ENCODE measurements at places on chromosomes 5 and 9.
A peak's percentile ranks its signal among the peaks of the same experiment; 100 is the strongest.

- peak; percentile 73 for DNase-seq
Observed at GRCh38 chr5:134432677-134433359, 21.1 kb upstream of the CDKN2AIPNL start.

DNA sequence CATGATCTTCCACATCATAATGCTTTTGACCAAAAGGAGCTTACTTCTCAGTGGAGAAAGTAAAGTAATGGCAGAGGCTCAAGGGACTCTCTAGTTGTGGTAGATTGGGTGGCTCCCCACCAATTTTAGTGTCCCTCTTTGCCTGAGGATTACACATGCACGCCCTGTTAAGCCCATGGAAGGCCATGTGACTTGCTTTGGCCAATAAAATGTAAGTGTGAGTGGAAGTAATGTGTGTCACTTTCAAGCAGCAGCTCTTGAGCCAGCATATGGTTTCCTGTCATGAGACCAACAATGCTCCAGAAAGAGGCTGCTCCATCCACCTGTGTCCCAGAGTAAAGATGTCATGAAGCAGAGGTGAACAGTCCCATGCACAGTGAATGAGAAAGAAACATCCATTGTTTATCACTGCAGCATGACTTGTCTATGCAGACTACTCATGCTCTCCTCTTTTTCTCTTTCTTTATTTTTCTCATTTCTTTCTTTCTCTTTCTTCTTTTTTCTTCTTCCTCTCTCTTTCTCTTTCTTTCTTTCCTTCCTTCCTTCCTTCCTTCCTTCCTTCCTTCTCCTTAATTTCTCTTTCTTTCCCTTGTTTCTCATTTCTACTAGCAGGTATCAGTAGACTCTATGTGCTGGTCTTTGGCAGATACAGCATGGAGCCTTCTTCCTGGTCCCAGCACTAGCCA, 57.3 kb upstream of the EGFLAM start:
- DNase-seq = no peak

- DNase-seq = no peak
Observed at GRCh38 chr9:88243736-88244135, 105.5 kb upstream of the SPATA31C2 start.

DNA sequence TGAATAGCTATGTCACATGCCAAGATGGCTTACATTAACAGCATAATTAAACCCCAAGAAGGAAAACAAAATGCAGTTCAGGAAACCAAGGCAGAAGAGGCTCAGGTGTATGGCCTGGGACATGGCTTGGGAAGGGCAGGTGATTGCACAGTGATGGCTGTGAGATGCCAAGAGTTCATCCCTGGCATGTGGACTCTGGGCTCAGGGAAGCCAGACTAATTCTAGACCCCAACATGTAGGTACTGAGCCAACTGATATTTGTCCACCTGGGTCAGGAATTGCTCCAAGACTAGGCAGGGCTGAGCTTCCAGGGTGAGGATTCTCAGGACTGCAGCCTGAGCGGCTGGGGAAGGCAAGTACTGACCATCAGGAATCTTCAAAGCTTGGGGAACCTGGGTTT, 218.4 kb upstream of the PIK3R1 start:
- DNase-seq = no peak

- DNase-seq = no peak
Observed at GRCh38 chr9:3419893-3420292, 105.9 kb downstream of the RFX3 start.

DNA sequence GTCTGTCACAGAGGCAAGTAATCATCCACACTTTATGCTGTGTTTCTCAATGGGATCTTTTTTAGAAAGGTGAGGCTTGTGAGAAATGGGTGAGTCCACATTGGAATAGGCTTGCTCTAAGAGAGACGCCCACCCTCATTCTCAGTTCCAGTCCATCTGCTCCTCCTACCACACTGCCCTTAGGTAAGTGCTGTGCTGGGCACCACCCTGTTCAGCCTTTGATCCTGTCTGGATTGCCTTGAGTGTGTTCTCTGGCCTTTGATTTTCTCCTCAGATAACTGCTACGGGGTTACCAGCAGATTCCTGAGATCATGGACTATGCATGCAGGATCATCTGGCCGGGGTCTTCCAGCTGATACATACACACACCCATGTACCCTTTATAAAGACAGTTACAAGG, 328.6 kb downstream of the KDM4C start:
- DNase-seq = no peak

DNA sequence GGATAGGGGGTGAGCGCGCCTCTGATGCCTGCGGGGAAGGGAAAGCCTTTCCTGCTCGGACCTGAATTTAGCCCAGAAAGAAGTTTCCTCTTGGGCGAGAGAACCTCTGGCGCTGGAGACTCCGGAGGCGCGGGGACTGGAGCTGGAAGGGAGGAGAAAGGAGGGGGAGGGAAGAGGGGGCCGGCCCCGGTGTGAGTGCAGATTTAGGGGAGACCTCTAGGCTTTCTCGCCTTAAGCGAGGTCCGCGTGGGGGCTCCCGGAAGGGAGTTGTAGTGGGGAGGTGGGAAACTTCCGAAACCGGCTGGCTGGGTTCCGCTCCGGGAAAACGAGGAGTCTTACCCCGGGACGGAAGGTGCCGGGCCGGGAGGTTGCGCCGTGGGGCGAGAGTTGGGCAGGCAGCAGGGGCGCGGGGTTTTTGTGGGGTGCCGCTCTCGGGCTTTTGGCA, 1.3 kb downstream of the PCSK5 start:
- DNase-seq = peak; percentile 42

DNA sequence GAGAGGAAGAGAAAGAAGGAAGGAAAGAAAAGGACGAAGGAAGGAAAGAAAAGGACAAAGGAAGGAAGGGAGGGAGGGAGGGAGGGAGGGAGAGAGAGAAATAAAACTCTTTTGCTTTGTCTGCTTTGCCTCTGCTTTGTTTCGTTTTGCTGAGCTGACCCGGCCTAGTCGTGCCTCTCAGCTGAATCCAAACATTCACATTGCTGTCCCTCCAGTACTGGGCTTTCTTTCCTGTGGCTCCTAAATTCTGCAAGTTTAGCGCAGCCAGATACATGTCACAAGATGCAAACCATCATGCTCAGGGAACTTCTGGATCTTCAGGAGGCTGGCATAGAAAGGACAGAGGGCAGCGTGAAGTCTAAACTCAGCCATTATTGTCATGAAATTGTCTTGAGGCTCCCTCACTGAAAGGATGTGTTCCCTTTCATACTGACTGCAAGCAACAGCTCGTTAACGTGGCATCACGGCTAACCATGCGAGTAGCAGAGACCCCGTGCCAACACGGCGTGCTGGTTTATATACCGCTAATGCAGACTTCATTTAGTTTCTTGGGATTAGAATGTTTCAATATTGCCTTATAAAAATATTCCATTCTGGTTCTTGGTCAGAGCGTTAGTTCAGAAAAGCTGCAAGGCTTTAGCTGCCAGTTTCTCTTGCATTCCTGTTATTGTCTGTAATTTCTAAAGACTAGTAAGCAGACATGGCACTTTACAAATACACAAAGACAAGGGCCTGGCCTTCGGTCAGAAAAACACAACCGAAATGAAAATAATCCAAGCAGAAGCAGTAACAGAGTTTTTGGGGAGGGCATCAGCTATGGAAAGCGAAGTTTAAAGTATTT, 94.2 kb downstream of the TMEM174 start:
- no peak for DNase-seq

DNA sequence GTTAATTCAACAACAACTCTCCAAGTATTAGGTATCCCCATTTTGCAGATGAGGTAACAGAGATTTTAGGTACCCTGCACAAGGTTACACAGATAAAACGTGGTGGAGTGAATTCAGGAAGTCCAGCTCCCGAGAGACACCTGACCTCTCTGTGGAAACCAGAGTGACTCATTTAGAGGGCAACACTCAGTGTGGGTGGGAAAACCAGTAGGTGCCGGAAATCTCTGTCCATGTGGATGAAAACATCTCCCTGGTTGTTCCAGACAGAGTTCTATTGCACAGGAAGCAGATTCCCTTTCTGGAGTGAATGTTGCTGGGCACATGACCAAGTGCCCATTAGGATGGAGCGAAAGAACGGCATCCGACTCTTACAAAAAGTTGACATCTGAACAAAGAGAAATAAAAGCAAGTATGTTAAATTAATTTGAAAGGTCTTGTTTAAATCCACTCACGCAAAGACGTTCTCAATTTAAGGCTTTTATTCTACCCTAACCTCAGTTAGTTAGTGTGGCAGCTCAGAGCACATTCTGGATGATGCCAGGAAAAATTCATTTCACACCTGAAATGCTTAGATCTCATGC, 391.9 kb upstream of the WWC1 start:
- DNase-seq = no peak

DNA sequence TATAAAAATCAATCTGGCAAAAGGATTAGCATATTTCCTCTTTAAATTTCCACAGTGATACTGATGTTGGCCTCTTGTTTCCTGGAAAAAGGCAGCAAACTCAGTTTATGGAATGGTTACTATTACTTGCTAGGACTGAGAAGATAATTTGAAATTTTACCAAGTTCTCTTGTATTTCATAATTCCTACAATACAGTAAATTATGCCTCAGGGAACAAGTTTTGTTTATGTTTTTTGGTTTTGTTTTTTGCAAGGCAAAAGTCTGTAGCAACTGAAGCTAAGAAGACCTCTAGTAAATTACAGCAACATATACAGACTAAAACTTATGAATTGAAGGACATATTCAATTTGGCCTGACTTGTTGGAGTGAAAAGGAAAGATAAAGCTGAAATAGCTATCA, 30.2 kb upstream of the SLCO6A1 start:
- DNase-seq = no peak

GRCh38 chr5:120435129-120435528, 29.0 kb upstream of the PRR16 start:
- DNase-seq = no peak

- DNase-seq = no peak
Observed at GRCh38 chr5:180575571-180575970, 15.7 kb downstream of the SCGB3A1 start.

DNA sequence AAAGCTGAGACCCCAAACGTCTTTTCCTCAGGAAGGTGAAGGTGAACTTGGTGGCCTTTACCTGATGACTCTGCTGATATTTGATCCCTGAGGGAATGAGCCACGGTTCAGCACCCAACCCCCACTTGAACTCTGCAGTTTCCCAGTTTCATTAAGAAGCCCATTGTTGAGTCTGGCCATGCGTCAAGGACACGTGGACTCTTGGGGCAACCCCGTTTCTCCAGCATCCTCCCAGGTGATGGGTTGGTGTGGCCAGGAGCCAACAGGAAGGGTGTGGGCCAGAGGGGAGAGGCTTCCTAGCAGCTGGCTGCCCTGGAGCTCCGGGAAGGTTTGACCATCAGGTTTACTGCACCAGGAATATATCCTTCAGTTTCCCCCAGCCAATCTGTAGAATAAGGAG, 59.5 kb upstream of the GNE start:
- DNase-seq = peak; percentile 44

Measured in mesendoderm (in vitro differentiated cells).